ENCODE measurements at places on chromosomes 5 and 9.
A peak's percentile ranks its signal among the peaks of the same experiment; 100 is the strongest.

- peak; percentile 86 for DNase-seq
Observed at GRCh38 chr5:124583469-124584350, 162.7 kb downstream of the ZNF608 start.

DNA sequence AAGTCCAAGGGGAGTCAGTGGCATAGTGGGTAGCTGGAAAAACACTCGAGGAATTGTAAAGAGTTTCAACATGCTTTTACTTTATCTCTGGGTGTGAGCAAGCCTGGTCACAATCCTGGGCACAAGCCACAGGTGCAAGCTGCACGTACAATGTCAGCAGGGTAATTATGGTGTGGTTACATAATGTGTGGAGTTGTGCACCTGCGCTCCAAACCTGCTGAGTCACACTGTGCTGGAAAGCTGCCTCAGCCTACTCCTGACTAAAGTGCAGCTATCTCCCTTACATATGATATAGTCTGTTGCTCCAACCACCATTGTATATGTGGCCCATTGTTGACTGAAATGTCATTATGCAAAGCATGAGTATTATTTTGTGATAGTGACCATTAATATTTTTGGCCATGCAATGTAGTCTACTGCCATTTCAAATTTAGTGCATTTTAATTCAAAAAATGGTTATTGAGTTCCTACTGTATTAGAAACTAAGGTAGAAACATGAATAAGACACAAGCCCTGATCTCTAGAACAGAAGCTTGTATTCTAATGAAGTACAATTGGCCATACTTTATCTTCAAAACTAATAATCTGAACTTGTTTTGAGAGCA is 160.9 kb upstream of the SLC30A5 start:
- peak; percentile 23 for DNase-seq

- peak; percentile 40 for DNase-seq
Observed at GRCh38 chr9:137705906-137706305, 87.1 kb downstream of the EHMT1 start.

GRCh38 chr9:14316602-14317300 is 2.8 kb upstream of the NFIB start:
- DNase-seq = no peak

DNA sequence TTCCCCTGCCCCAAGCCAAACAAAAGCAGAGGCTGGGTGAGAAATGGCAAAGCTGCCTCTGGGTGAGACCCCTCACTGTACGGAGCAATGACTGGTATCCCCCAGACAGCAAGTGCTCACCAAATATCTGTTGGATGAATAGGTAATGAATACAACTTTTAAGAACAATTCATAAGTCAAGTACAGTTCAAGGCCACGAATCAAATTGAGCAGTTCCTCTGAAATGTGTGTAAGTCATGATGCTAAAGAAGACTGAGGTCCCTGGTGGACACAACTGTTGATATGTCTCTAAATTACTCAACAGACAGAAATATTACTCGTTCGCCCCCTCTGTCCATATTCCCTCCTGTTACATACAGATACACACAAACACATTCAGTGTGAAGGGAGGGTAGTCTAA is 160.7 kb downstream of the GLIS3 start:
- DNase-seq = no peak

DNA sequence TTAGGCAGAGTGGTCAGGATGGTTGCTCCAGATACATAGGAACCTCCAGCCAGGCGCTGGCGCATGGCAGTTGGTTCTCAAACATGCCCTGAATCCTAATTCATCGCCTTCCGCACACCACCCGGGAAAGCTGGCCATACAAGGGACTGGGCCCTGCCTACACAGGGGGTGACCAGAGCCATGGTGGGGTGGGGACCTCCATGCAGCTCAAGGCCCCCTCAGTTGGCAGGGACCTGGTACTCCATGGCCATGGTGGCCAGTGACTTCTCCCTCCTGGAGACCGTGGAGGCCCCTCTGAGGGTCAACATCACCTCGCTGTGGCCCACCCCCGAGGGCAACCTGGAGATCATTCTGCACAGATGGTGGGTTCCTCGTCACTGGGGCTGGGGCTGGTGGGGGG is 26.8 kb downstream of the PAEP start:
- no peak for DNase-seq

DNA sequence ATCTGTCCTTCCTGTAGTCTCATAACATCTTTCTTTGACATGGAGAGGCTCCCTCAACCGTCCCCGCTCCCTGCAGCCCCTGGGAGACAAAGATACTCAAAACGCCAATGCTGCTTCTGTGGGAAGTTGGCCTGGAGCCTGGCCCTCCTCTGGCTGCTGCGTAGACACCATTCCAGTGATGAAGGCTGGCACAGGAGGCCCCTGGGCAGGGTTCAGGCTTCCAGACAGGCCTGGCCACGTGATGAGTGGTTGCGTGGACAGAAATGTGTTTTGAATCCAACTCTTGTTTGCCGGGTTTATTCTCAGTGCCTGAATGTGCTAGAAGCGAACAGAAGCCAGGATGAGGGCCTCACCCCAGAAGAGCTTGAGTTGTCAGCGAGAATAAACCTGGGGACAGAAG is 43.2 kb upstream of the NKX2-5 start:
- DNase-seq = no peak

DNA sequence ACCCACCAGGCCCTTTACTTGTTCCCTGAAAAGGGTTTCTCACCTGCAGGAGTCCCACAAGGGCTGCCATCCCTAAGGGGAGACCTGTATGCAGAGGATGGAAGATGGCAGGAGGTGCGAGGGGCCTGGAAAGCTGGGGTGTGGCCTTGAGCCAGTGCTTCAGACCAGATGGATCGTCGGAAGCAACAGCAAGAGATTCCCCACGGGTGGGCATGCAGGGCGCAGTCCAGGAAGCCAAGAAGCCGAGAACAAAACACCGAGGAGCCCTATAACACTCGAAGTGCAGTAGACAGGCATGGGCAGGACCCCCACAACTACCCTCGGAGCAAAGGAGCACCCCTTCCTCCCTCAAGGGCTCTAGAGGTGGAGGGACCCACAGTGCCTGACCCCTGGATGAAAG is 24.7 kb upstream of the FRRS1L start:
- no peak for DNase-seq

DNA sequence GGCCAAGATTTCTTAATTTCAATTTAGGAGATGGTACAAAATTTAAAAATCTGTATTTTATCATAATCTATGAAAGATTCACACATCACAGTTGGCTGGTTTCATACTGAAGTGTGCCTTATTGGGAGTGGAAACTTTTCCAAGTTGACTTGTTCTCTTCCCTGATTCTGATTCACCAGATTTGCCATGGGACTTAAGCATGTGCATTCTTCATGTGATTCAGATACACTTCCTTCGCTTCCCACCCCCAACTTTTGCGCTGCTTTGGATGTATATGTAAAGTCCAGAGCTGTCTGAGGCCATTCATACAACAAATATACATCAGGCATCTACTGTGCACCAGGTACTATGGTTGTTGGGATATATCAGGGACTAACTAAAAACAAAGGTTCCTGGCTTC is 34.4 kb downstream of the CPEB4 start:
- DNase-seq = no peak

- no peak for DNase-seq
Observed at GRCh38 chr5:168152660-168153059, 138.8 kb upstream of the WWC1 start.

DNA sequence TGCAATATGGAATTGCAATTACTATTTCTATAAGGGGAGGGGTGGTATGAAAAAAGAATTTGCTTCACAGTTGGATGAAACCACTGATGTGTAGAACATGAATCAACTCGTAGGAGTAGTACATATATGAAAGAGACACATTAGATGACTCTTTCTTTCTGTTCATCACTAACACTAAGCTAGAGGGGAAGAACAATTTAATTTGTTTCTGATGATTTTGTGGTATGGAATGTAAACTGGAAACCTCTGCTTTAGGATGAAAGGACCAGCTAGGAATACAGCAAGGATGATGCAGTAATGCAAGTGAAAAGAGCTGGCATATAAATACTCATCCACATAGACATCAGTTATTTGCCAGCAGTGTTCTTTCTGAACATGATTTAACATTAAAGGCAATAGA is 113.4 kb downstream of the PAPPA start:
- DNase-seq = no peak

- DNase-seq = no peak
Observed at GRCh38 chr5:163533223-163533622, 27.8 kb downstream of the MAT2B start.
